Lower lobe of right lung (tissue), 2 donors: ENCODE measurements at places on chromosomes 7 and 10. TPM values are rescaled to one million over a fixed set of nuclear protein-coding genes. Genes with fewer than 3 reads are reported as not detected.
A peak's percentile ranks its signal among the peaks of the same experiment; 100 is the strongest.

GRCh38 chr7:16921151-16921550 is 39.4 kb upstream of the AGR3 start:
- H3K27ac ChIP-seq, result peak overlapping the region; percentile 8
- peaks cover 15% of the 10 kb centered on the region for H3K4me1 ChIP-seq
- no peaks in the 10 kb centered on the region for H3K36me3 ChIP-seq
- H3K4me3 ChIP-seq, result no peak overlapping the region

DNA sequence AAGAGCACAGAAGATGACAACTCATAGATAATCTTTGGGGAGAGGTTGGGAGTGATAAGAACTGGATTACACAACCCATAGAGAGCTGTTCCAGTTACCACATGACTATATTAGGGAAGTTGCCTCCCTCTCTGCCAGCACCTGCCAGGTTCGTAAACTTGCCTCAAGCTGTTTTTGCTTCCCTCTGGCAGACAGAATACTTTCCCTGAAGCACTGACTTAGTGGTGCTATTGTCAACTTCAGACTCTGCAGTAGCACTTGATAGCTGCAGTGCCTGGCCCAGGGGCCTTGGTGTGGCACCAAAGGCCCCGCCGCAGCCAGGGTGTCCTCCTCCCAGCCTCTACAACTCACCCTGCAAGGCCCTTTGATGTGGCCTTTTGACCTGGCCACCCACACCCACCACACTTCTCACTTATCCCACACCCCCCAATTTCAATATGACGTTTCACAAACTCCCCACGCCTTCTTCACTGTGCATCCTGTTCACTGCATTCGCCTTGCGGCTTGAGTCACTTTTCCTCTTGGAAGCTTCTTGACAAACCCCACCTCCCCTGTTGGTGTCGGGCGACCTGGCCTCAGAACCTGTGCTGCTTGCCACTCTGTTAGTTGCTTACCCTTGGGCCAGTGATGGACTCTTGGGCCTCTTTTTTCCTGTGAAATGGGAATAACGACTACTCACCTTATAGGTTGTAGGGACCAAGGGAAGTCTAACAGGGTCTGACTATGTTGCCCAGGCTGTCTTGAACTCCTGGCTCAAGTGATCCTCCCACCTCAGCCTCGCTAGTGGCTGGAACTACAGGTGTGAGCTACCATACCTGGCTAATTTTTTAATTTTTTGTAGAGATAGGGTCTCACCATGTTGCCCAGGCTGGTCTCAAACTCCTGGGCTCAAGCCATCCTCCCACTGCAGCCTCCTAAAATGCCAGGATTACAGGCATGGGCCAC is 50.2 kb upstream of the PODXL start:
- no peak overlapping the region for H3K4me3 ChIP-seq
- peaks cover 2% of the 10 kb centered on the region for H3K27me3 ChIP-seq
- no peak for DNase-seq
- no peak overlapping the region for H3K27ac ChIP-seq

- peaks cover 14% of the 10 kb centered on the region for H3K4me1 ChIP-seq
- no peak for DNase-seq
- no peak overlapping the region for H3K4me3 ChIP-seq
- no peak overlapping the region for H3K27ac ChIP-seq
- H3K36me3 ChIP-seq, result no peaks in the 10 kb centered on the region
Observed at GRCh38 chr10:110525349-110526260, 27.9 kb downstream of the DUSP5 start.

- no peaks in the 10 kb centered on the region for H3K36me3 ChIP-seq
- H3K4me3 ChIP-seq, result no peak overlapping the region
- no peak overlapping the region for H3K27ac ChIP-seq
- peaks cover 18% of the 10 kb centered on the region for H3K4me1 ChIP-seq
- no peak for DNase-seq
- H3K27me3 ChIP-seq, result no peaks in the 10 kb centered on the region
Observed at GRCh38 chr10:88089498-88089897, 226.1 kb downstream of the PTEN start.

- no peak overlapping the region for H3K4me3 ChIP-seq
- H3K4me1 ChIP-seq, result no peaks in the 10 kb centered on the region
- no peaks in the 10 kb centered on the region for H3K36me3 ChIP-seq
- no peaks in the 10 kb centered on the region for H3K27me3 ChIP-seq
Observed at GRCh38 chr10:65719790-65720189, 1206.0 kb upstream of the LRRTM3 start.

- DNase-seq, result no peak
- H3K27ac ChIP-seq, result no peak overlapping the region
- no peak overlapping the region for H3K4me3 ChIP-seq
- no peaks in the 10 kb centered on the region for H3K4me1 ChIP-seq
- no peaks in the 10 kb centered on the region for H3K27me3 ChIP-seq
- no peaks in the 10 kb centered on the region for H3K36me3 ChIP-seq
Observed at GRCh38 chr10:69307434-69307833, 29.1 kb downstream of the HK1 start.

DNA sequence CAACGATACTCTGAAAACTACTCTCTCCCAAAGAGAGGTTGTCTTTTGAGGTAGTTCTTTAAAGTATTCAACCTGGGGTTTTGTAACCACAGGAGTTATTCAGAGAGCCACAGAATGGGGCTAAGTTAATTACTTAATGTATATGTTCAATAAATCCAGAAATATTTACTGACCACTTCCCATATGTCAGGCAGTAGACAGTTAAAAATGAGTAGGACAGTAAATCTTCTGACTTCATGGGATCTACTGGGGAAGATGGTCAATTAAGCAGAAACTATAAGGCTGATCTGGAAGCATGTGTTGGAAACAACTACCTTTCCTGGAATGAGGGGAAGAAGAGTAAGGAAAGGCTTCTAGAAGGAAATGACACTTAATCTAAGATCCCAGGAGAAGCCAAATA is 167.7 kb downstream of the MAGI2 start:
- H3K4me3 ChIP-seq, result no peak overlapping the region
- no peak overlapping the region for H3K27ac ChIP-seq
- no peak for DNase-seq

DNA sequence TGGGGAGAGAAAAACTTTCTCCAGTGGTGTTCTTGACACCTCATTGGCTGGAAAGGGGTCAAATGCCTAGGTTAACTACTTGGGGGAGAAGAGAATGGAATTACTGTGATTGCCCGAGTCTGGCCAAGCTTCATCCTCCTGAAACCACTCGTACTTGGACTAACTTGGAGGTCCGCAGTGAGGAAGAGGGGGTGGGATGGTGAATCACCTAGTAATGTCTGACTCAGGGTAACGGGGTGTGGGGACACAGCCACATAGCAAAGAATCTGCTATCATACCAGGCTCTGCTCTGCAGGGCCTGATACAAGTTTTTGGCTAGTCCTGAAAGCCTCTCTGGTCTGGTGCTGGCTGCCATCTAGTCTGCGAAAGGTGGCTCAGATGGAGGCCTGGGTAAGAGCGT is 190.9 kb downstream of the RPS24 start:
- H3K4me3 ChIP-seq, result no peak overlapping the region
- H3K27me3 ChIP-seq, result no peaks in the 10 kb centered on the region
- H3K36me3 ChIP-seq, result no peaks in the 10 kb centered on the region
- DNase-seq, result no peak
- H3K27ac ChIP-seq, result no peak overlapping the region

DNA sequence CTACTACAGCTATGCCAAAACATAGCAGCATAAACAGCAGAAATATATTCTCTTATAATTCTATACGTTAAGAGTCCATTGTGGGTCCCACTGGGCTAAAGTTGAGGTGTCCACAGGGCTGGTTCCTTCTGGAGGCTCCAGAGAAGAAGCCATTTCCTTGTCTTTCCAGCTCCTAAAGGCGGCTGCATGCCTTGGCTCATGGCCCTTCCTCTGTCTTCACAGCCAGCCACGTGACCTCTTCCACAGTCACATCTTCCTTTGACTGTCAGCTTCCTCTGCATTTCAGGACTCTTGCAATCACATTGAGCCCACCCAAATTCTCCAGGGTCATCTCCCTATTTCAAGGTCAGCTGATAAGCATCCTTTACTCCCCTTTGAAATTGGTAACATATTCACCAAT is 17.2 kb downstream of the NACAD start:
- no peak overlapping the region for H3K27ac ChIP-seq
- H3K4me1 ChIP-seq, result no peaks in the 10 kb centered on the region
- no peak overlapping the region for H3K4me3 ChIP-seq

DNA sequence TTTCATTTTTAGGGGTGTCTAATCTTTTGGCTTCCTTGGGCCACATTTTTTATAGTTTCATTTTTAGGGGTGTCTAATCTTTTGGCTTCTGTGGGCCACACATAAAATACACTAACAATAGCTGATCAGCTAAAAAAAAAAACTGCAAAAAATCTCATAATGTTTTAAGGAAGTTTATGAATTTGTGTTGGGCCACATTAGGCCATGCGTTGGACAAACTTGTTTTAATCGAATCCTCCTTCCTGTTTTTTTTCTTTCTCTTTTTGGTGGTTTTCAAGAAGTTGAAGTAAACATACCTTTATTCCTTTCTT is 37.4 kb downstream of the ZNRF2 start:
- DNase-seq, result no peak
- H3K27me3 ChIP-seq, result no peaks in the 10 kb centered on the region
- H3K4me1 ChIP-seq, result peaks cover 31% of the 10 kb centered on the region
- peak overlapping the region; percentile 27 for H3K4me3 ChIP-seq

DNA sequence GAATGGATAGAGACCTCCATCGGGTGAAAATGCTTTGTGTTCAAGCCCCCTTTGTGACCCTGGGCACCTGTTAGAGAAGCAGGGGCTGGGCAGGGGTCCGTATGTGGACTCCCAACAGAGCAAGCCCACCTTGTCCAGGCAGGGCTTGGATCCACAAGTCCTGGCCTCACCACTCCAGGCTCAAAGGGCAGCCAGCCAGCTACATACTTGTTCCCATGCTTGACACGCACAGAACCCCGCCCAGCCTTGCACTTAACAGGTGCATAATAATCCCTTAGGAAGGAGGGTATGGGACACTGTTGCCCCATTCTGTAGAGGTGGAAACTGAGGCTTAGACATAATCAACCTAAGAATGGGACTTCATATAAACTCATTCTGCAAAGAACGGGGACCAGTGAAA is 160.6 kb downstream of the PRKAG2 start:
- H3K4me3 ChIP-seq, result no peak overlapping the region
- H3K27ac ChIP-seq, result peak overlapping the region; percentile 62
- peaks cover 12% of the 10 kb centered on the region for H3K4me1 ChIP-seq

GRCh38 chr10:59098831-59099452 is 77.5 kb upstream of the PHYHIPL start:
- H3K4me3 ChIP-seq, result no peak overlapping the region
- DNase-seq, result no peak
- H3K27ac ChIP-seq, result no peak overlapping the region
- no peaks in the 10 kb centered on the region for H3K27me3 ChIP-seq
- H3K4me1 ChIP-seq, result no peaks in the 10 kb centered on the region

- H3K36me3 ChIP-seq, result no peaks in the 10 kb centered on the region
- H3K27ac ChIP-seq, result no peak overlapping the region
- no peak for DNase-seq
Observed at GRCh38 chr7:17601921-17602320, 303.5 kb downstream of the AHR start.

C7orf33 gene
- not detected for total RNA-seq

UFSP1 gene
- total RNA-seq, result 2.3 TPM

NPFFR1 gene
- total RNA-seq, result 1.0 TPM

ADCY1 gene
- total RNA-seq, result 2.4 TPM

MDH2 gene
- total RNA-seq, result 107 TPM

INMT gene
- total RNA-seq, result 249 TPM

CELF2 gene
- total RNA-seq, result 106 TPM

UCN3 gene
- 0.53 TPM for total RNA-seq
